ENCODE measurements at places on chromosomes 4 and X.

GRCh38 chr4:73874386-73874785 lies 5.2 kb downstream of the CXCL1 start:
- DNase-seq = no peak

GRCh38 chr4:2427383-2428334 lies 8.9 kb downstream of the CFAP99 start:
- DNase-seq = no peak

- DNase-seq = no peak
Measured at GRCh38 chrX:254630-255215, 26.5 kb upstream of the PLCXD1 start.

- no peak for DNase-seq
Measured at GRCh38 chr4:87035881-87036509, 101.2 kb downstream of the AFF1 start.

GRCh38 chr4:53489279-53489889 lies 101.9 kb downstream of the LNX1 start:
- DNase-seq = no peak

DNA sequence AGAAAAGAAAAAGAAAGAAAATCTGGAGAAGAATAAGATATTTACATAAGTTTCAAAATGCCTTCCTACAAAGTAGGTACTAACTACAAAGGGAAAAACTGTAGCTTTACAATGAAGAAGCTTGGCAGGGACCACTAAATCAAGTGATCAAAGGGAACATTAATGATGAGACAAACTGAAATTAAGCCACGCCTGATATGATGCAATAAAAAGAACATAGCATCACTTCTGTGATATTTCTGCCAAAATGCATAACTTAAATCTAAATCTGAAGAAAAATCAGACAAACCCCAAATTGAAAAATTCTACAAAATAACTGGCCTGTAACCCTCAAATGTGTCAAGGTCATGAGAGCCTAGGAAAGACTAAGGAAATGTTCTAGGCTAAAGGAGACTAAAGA lies 8.9 kb upstream of the DCLK2 start:
- DNase-seq = no peak

GRCh38 chr4:5718411-5718810 lies 7.4 kb downstream of the EVC start:
- DNase-seq = no peak

DNA sequence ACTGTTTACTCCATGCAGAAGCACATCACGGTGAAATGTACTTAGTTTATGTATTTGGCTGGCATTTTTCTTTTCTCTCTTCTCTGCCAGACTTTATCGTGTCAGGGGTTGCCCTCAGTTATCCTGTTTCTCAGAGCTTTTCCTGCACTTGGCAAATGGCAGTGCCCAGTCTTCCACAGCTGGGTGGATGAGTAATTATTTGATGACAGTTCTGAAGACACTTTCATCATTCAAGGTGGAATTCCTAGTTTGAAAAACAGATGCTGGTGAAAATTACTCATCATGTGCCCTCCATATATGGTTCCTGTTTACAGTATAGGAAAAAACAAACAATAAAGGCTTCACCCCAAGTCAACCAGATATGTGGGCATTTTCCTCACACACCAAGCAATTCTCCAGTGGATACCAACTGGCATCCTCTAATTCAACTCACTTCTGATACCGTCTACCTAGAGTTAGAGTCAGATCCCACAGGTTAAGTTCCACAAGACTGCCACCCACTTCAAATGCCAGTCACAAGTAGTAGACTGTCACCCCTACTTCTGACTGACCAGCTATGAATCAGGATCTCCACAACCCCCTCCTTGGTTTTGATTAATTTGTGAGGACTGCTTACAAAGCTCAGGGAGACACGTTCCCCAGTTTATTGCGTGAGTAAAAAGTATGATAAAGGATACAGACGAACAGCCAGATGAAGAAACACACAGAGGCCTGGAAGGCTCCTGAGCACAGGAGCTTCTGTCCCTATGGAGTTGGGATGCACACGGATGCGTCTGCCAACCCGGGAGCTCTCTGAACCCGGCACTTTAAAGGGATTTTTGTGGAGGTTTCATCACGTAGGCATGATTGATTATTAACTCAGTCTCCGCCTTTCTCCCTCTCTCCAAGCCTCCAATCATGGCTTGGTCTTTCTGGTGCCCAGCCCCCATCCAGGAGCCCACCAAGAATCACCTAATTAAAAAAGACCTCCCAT lies 72.9 kb downstream of the CLDN34 start:
- DNase-seq = no peak

DNA sequence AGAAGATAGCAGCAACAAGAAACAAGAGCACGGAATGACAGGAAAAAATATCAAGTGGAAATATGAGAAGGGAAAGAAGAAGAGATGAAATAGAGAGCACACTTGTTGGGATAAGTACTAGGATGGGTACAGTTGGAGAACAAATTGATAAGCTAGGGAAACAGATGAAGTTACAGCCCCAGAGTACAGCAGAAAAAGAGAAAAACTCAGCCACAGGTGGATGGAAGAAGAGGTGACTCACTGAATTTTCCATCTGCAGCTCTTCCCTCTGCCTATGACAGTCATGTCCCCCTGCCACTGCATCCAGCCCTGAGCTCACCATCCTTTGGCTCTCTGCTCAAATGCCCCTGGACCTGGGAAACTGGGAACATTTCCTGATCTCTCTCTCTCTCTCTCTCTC lies 209.0 kb downstream of the BCOR start:
- no peak for DNase-seq

GRCh38 chr4:28073860-28074555 lies 1213.4 kb downstream of the STIM2 start:
- DNase-seq = no peak

- no peak for DNase-seq
Measured at GRCh38 chr4:173752610-173753230, 222.7 kb upstream of the HAND2 start.

- no peak for DNase-seq
Measured at GRCh38 chr4:133465022-133465421, 315.9 kb downstream of the PCDH10 start.

- no peak for DNase-seq
Measured at GRCh38 chrX:63013549-63013948, 337.6 kb downstream of the SPIN4 start.

GRCh38 chrX:16993791-16994318 lies 47.4 kb downstream of the REPS2 start:
- no peak for DNase-seq

GRCh38 chr4:128688846-128689437 lies 120.6 kb upstream of the JADE1 start:
- DNase-seq = no peak
